ENCODE measurements at places on chromosomes 5 and 9. TPM values are rescaled to one million over a fixed set of nuclear protein-coding genes. Genes with fewer than 3 reads are reported as not detected.

The VLDLR gene
- total RNA-seq, result 3.7 TPM

The ENHO gene
- not detected for total RNA-seq

The ACTBL2 gene
- not detected for total RNA-seq

The SLCO4C1 gene
- 0.42 TPM for total RNA-seq

The SPATA9 gene
- total RNA-seq, result not detected

The PCDHB13 gene
- not detected for total RNA-seq

The GRK6 gene
- 296 TPM for total RNA-seq

The SLF1 gene
- total RNA-seq, result 15.0 TPM

Measured in activated CD4-positive, alpha-beta T cell treated with anti-CD3 and anti-CD28 coated beads, Interleukin-2, amount 10 ng/mL, durations not matched to agents 7 days and 5 days (primary cell).